Stimulated activated CD8-positive, alpha-beta memory T cell treated with anti-CD3 and anti-CD28 coated beads, Interleukin-4, amount 100 ng/mL, for 1 hour (primary cell): ENCODE measurements at places on chromosomes 3 and 15.

GRCh38 chr3:149654188-149654601, 3.6 kb downstream of the WWTR1 start:
- DNase-seq: no peak

- DNase-seq: no peak
Observed at GRCh38 chr15:98873441-98874218, 134.0 kb downstream of the PGPEP1L start.

GRCh38 chr3:134189849-134190248, 60.8 kb downstream of the RYK start:
- no peak for DNase-seq

DNA sequence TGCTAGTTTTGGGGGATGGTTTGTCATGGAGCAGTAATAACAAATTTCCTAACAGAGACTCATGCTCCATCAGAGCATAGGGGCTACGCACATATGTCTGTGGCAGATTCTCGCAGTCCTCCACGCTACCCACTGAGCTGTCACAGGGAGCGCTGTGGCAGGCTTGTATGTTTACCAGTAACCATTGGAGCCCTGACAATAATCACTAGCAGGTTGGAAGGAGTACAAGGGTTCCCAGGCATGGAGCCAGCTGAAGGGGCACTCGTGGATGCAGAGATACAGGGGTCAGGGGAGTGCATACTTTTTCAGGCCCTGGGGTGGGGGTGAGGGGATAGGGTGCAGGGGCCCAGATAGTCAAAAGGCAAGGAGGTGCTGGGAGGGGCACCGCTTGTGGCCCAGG, 7.9 kb upstream of the GP9 start:
- DNase-seq: no peak

GRCh38 chr3:18258492-18258891, 166.6 kb downstream of the SATB1 start:
- no peak for DNase-seq

- no peak for DNase-seq
Observed at GRCh38 chr3:50090984-50091383, 2.3 kb downstream of the RBM5 start.

- DNase-seq: no peak
Observed at GRCh38 chr3:39028546-39028945, 23.2 kb downstream of the SCN11A start.

- no peak for DNase-seq
Observed at GRCh38 chr15:101641894-101642293, 10.3 kb downstream of the TM2D3 start.

GRCh38 chr3:58743296-58743695, 76.7 kb upstream of the FAM3D start:
- DNase-seq: no peak

GRCh38 chr15:85837881-85838280, 43.2 kb upstream of the KLHL25 start:
- no peak for DNase-seq

DNA sequence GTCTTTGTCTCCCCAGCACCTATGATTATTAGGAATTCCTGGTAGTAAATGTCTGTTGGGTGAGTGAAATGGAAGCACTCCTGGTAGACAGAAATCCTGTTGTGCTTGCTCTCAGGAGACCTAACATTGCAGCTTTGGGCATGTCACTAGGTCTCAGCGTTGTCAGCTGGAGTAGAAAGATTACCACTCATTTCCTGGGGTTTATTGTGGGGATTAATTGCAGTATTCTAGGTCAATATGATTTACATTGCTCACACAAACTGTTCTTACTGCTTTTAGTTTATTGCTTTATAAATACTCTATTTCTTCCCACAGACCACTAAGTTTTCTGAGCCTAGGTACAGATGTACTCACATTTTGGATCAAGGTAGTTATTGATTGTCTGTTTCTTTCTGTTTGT, 5.1 kb downstream of the TSEN2 start:
- DNase-seq: no peak

- no peak for DNase-seq
Observed at GRCh38 chr3:152622811-152623167, 212.1 kb upstream of the P2RY1 start.

GRCh38 chr3:40201770-40202169, 107.7 kb upstream of the EIF1B start:
- no peak for DNase-seq

- no peak for DNase-seq
Observed at GRCh38 chr3:191320316-191320715, 8.9 kb upstream of the CCDC50 start.

- no peak for DNase-seq
Observed at GRCh38 chr3:110886222-110886893, 185.3 kb upstream of the NECTIN3 start.

GRCh38 chr15:88695691-88696251, 57.0 kb downstream of the ISG20 start:
- DNase-seq: no peak

DNA sequence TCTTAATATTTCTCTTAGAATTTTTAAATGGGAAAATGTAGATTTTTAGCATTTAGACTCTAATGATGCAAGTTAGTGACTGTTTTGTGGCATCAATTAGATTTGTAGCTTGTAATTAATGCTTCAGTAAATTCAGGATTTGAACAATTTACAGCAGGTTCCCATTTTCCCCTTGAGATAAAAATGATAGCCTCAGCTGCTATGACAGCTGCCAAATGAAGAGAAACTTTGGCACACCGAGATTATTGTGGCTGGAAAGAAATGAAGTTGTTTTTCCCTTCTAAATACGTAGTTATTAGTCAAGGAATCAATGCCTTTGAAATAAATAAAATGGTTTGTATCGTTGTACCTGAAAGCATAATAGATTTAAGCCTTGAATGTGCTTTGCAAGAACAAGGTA, 206.4 kb upstream of the P2RY1 start:
- no peak for DNase-seq

DNA sequence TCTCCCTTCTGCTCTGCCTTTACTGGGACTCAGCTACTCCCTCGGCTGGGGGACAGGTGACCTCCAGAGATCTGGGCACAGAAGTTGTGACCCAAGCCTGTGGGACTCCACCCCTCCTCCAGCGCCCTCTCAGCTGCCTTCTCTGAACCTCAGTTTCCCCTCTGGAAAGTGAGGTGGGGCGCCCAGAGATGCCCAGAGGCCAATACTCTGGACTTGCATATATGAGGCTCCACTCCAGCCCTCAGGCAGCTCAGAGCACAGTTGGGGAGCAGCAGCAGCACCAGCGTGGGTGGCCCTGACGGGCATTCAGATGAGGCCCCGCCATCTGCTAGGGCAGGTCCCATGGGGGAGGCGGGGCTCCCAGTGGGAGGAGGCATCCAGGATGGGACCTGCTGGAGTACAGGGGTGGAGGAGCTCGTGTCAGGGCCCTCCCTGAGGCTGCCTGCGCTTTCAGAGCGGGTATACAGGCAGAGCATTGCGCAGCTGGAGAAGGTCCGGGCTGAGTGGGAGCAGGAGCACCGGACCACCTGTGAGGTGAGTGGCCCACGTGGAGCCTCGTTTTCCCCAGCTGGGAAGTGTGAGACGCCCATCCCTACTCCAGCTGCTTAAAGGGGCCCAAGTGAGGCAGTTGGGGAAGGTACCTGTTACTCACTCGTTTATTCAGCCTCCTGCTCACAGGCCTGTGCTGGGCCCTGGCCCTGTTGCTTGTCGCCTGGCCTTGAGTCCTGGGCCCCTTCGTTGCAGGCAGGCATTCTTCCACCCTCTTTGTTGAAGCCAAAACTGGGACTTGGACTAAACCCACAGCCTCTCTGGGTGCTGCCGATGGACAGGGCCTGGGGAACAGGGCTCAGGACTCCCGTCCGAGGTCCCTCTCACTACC, 35.4 kb downstream of the PSTPIP1 start:
- DNase-seq: no peak

DNA sequence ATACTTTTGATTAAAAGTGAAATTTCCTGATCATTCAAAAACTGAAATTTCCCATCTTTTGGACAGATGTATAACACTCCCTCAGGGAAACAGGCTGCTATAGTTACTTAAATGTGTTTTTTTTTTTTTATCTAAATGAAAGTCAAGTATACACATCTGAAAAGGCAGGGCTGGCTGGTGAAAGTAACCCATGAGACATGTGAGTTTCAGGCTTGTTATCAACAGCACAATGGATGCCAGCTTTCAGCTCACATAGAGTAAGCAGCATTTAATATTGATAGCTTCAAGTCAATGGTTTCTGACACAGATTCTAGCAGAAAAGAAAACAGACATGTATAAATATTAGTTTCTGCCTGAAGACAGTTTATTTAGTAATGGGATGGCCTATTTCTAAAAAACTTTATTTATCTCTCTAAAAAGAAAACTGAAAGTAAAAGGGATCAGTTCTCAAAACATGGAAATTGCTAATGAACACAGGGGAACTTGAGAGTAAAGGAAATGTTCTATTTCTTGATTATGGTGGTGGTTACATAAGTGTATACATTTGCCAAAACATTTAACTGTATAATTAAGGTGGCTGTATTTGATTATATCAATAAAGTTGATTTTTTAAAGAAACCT, 89.7 kb upstream of the CMC1 start:
- DNase-seq: no peak

DNA sequence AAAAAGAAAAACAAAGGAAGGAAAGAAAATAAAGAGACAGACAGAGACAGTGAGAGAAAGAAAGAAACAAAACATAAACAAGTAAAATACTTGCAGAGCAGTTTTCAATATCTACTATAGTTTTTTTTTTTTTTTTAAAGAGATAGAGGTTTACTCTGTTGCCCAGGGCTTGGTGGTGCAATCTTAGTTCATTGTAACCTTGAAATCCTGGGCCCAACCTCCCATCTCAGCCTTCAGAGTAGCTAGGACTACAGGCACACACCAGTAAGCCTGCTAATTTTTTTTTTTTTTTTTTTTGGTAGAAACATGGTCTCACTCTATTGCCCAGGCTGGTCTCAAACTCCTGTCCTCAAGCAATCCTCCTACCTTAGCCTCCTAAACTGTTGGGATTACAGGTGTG, 23.1 kb downstream of the CLASP2 start:
- DNase-seq: no peak

GRCh38 chr3:123340336-123340735, 108.6 kb downstream of the ADCY5 start:
- DNase-seq: no peak

DNA sequence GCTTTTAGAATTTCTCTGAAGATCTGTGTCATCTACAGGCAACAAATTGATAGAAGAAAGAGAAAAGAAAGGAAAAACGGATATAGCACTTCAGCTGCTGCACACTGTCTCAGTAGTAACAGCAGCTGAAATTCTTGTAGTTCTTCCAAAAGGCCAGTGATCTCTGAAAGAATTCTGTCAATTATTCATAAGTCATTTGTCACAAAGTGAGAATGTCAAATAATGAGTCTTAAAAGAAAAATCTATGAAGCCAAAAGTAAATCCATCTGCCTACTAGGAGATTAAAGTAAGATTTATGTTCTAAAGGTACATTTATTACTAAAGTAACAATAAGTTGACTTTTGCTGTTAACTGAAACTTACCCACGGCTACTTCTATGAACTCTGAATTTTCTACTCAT, 24.6 kb downstream of the IFT80 start:
- DNase-seq: no peak

GRCh38 chr3:49662021-49662420, 12.1 kb upstream of the APEH start:
- no peak for DNase-seq

GRCh38 chr15:86231864-86232721, 152.4 kb downstream of the AGBL1 start:
- peak; percentile 4 for DNase-seq

DNA sequence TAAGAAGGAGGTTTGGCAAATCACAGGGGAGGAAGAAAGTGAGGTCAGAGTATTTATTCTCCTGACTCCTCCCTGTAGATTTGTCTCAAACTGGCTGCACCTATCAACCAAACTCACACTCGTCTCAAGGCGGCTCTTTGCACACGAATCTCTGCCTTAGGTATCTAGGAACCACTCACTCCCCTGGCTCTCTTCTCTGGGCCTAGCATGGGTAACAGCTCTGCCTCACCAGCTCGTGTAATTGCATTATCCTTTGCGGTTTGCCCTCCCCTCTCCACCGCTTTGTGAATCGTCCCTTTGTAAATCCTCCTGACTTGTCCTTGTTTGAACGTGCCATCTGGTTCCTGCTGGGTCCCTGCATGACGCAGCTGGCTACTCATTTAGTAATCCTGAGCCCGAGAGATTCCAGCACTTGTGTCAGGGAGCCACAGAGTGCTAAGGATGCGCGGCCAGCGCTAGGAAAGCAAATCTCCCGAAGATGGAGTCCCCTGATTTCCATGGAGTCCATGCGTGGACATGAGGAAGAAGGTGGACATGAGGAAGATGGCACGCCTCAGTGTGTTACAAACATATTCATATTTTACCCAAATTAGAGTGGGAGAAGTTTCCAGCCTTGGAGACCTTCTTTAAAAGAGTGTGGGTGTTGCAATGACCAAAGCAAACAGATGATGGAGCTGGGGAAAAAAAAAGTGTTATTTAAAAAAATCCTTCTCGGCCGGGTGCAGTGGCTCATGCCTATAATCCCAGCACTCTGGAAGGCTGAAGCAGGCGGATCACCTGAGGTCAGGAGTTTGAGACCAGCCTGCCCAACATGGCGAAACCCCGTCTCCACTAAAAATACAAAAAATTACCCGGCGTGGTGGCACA, 26.7 kb downstream of the NRROS start:
- DNase-seq: no peak

GRCh38 chr3:122200661-122201060, 17.2 kb downstream of the CASR start:
- DNase-seq: no peak

GRCh38 chr3:176776622-176777175, 420.6 kb downstream of the TBL1XR1 start:
- DNase-seq: no peak

- DNase-seq: no peak
Observed at GRCh38 chr3:46314517-46314916, 39.4 kb upstream of the CCR2 start.

DNA sequence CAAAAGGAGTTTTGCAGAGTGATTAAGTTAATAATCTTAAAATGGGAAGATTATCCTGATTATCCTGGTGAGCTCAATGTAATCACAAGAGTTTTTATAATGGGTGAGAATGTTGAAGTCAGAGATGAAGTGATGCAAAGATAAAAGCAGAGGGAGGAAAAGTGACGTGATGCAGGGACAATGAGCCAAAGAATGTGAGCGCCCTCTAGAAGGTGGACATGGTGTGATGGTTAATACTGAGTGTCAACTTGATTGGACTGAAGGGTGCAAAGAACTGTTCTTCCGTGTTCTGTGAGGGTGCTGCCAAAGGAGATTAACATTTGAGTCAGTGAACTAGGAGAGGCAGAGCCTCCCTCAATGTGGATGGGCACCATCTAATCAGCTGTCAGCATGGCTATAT, 569.6 kb upstream of the AGTR1 start:
- DNase-seq: no peak

DNA sequence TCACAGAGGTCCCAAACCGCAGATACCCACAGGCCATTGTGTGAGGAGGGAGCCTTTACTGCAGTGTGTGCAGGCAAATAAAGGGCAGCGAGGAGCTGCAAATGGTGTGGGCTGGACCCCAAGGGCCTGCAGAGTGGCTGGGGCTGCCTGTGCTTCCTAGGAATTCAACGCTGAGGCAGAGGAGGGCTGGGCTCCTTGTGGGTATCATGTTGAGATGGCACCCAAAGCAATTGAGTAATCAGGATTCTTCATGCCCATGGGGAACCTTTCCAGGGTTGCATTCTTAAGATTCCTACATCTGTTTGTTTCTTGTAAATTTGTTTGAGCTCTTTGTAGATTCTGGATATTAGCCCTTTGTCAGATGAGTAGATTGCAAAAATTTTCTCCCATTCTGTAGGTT, 85.4 kb upstream of the LIPC start:
- no peak for DNase-seq
